ENCODE measurements at places on chromosomes 6 and 20.
A peak's percentile ranks its signal among the peaks of the same experiment; 100 is the strongest.

DNA sequence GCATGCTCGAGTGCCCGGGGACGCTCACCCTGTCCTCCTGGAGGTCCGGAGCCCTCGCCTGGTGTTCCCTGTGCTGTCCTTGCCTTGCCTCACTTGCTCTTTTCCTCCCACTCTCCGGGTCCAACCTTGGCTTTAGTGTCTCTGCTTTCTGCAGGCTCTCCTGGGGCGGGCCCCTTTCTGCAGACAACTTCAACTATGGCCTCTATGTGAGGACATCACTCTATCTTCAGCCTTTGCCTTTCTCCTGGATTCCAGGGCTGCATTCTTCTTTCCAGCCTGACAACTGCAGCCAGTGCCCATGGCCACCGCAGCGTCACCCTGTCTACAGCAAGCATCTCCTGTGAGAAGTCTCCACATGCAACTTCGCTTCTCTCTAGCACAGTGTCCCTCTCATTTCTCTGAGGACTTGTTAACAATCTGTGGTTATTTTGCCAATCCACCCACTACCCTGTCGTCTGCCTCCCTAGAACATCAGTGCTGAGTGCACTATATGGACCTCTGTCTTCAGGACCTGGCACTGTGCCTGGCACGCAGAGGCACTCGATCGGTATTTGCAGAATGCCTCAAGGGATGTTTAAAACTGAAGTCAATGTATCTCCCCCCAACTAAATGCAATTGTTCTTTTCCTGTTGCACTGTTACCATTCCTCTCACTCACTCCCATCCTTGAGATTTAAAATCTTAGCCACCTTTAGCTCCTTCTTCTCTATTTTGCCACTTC lies 35.9 kb downstream of the FOXC1 start:
- DNase-seq, result no peak

- no peak for DNase-seq
These were observed 446.7 kb downstream of the GJA1 start for GRCh38 chr6:121881974-121882667.

DNA sequence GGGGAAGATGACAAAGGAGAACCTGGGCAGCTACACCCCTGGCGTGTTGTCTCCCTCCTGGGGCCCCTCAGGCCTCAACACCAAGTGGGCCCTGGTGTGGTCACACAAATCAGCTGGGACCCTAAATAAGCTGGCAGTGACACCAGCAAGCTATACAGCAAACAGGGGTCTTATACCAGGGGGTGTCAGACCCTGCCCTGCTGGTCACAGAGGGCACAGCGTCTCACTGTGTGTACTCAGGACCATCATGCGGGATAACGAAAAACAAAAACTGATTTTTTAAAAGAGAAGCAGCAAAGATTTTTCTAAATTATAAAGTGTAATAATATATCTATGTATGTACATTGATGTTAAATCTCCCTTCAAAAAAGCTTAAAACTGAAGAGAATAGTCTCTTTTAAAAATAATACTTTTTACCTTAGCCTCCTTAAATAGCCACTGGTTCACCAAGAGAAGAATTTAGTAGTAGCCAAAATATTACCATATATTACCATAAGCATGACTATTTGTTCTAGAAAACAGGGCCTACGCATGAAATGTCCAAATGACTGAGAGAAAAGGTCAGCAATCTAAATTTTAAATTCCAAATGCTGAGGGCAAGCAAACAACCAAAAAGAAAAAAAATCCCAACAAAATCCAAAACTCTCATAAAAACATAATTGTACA lies 220.4 kb downstream of the KIF16B start:
- no peak for DNase-seq

DNA sequence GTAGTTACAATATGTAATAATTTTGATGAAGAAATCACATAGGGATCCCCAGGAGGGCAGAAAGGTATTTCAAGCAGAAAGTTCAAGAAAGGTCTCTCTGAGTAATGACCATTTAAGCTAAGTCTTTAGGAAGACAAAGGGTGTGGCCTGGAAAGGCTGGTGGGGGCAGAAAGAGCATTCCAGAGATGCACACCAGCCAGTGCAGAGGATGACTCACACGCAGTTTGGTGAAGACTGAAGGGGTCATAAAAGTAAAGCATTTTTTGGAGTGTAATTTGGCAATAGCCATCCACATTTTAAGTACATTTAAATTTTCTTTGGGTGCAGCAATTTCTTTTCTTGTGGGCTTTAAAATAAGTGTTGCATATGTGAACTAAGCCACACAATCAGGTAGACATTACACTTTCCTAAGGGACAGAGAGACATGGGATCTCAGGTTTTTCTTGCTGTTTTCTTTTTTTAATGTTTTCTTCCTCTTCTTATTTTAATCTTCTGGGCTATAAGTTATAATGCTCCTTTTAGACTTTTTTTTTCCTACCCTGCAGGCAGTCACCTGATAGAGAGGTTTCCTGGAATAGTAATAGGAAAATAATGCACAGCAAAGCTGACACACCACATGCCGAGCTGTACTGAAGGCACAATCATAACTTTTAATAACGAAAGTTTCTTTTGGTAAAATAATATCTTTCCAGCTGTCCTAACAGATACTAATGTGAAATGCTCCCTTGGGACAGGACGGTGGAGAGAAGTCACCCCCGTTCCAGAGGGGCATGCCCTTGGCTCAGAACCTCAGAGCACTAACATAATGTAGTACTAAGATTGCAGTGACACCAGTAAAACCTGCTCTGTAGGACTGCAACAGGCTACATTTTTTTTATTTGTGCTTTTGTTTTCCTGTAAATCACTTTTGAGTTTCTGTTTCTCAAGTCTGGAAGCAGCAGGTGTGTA lies 49.6 kb upstream of the PTPRK start:
- DNase-seq, result no peak

- peak; percentile 91 for DNase-seq
These were observed 27.3 kb upstream of the STX16 start for GRCh38 chr20:58623579-58624473.

- DNase-seq, result no peak
These were observed 24.0 kb downstream of the HLA-DPA1 start for GRCh38 chr6:33049323-33050013.

GRCh38 chr20:54305421-54305820 lies 97.5 kb downstream of the PFDN4 start:
- no peak for DNase-seq

DNA sequence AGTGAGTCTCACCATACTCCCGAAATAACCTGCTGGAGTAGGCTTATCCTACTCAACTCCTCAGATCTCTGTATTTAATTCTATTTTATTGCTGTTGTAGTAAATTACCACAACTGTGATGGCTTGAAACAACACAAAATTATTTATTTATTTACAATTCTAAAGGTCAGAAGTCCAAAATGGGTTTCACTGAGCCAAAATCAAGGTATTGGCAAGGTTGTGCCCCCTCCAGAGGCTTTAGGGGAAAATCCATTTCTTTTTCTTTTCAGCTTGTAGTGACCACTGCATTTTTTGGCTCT lies 869 bp upstream of the SLC17A2 start:
- DNase-seq, result no peak

DNA sequence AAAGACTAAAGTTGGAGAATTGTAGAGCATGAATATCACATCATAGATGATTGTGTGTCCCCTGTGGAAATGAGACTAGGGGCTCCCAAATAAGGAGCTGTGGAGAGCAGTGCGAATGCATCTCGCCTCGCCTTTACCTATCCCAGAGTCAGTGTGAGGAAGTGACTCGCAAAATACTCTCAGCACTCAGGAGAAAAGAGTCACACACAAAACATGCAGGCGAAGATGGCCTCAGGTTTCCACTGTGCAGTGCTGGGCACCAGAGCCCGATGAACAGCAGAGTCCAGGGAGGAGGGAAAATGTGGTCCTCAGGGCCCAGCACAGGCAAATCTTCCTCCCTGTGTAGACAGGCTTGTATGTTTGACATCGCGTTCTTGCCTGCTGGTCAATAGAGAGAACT lies 126.5 kb upstream of the AFDN start:
- no peak for DNase-seq

DNA sequence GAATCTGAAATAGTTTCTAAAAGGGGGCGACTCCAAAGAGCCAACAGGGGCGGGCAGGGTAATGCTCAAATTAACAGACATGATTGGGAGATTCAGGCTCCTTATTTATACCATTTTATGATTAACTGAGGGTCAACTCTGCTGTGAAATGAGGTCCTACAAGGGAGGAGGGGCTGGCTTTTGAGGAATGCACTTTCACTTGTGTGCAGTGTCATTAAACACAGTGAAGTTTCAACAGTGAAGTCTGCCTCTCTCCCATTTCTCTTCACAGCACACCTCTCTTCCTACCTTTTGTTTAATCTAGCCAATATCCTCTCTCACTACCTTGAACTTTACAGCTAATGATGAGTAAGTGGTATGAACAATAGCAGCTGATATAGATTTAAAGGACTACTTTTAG lies 557.3 kb upstream of the CITED2 start:
- no peak for DNase-seq

Measured in K562 (cell line).